ENCODE measurements at places on chromosomes 12 and 14. TPM values are rescaled to one million over a fixed set of nuclear protein-coding genes. Genes with fewer than 3 reads are reported as not detected.

GRCh38 chr14:32259368-32260013, 56.4 kb upstream of the RNU6-8 start:
- H3K36me3 ChIP-seq, result no peaks in the 10 kb centered on the region
- no peaks in the 10 kb centered on the region for H3K27me3 ChIP-seq
- H3K4me3 ChIP-seq, result no peak overlapping the region
- DNase-seq, result no peak
- no peaks in the 10 kb centered on the region for H3K4me1 ChIP-seq

- DNase-seq, result no peak
- no peak overlapping the region for H3K27ac ChIP-seq
- H3K27me3 ChIP-seq, result no peaks in the 10 kb centered on the region
- no peaks in the 10 kb centered on the region for H3K36me3 ChIP-seq
- no peaks in the 10 kb centered on the region for H3K4me1 ChIP-seq
- H3K4me3 ChIP-seq, result no peak overlapping the region
Observed at GRCh38 chr14:93675651-93676050, 112.6 kb downstream of the PRIMA1 start.

GRCh38 chr14:94558842-94559241, 2.4 kb upstream of the SERPINA4 start:
- no peak for DNase-seq
- H3K27me3 ChIP-seq, result no peaks in the 10 kb centered on the region
- no peaks in the 10 kb centered on the region for H3K36me3 ChIP-seq
- no peaks in the 10 kb centered on the region for H3K4me1 ChIP-seq

DNA sequence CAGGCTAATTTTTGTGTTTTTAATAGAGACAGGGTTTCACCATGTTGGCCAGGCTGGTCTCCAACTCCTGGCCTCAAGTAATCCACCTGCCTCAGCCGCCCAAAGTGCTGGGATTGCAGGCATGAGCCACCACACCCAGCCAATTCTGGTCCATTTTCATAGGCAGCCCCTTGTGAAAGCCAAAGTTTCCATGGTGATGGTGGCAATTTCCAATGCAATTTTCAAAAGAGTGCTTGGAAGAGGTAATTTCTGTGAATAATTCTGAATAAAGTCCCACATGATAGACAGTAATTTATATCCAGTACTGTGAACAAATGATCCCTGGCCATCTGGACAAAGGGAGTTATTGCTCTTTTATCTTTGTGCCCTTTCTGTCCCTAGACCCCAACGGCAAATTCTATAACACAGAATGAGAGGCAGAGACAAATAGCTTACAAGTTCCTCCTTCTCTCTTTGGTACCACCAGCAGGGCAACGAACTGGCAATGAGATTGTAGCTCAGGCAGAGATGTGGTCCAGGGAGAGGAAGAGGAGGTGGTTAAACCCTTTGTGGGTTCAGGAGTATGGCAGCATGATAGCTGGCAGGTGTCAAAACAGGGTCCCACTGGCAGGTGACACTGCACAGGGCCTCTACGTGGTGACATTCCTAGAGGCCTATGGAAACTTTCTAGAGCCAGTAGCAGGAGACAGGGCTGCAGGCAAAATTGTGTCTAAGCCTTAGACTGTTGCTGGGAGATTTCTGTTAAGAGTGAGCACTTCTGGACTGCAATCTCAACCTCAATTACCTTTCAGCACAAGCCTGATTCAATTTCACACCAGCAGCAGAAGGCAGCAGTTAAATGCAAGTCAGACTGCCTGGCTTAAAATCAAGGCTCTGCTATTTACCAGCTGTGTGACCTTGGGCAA, 46.5 kb downstream of the NT5DC3 start:
- no peak for DNase-seq
- H3K27ac ChIP-seq, result no peak overlapping the region
- no peak overlapping the region for H3K4me3 ChIP-seq
- H3K36me3 ChIP-seq, result no peaks in the 10 kb centered on the region

- H3K27me3 ChIP-seq, result no peaks in the 10 kb centered on the region
- no peak for DNase-seq
- H3K36me3 ChIP-seq, result no peaks in the 10 kb centered on the region
- H3K27ac ChIP-seq, result no peak overlapping the region
- no peak overlapping the region for H3K4me3 ChIP-seq
- no peaks in the 10 kb centered on the region for H3K4me1 ChIP-seq
Observed at GRCh38 chr12:5197656-5198055, 154.0 kb downstream of the KCNA5 start.

- DNase-seq, result no peak
- H3K4me3 ChIP-seq, result no peak overlapping the region
- H3K4me1 ChIP-seq, result no peaks in the 10 kb centered on the region
- no peaks in the 10 kb centered on the region for H3K27me3 ChIP-seq
Observed at GRCh38 chr14:24875203-24875838, 174.6 kb downstream of the STXBP6 start.

GRCh38 chr12:120652656-120653435, 12.4 kb downstream of the CABP1 start:
- no peaks in the 10 kb centered on the region for H3K27me3 ChIP-seq
- peak overlapping the region; percentile 8 for H3K27ac ChIP-seq
- no peak overlapping the region for H3K4me3 ChIP-seq
- H3K36me3 ChIP-seq, result no peaks in the 10 kb centered on the region

GRCh38 chr12:13211859-13212664, 15.5 kb downstream of the EMP1 start:
- peak; percentile 59 for DNase-seq
- H3K36me3 ChIP-seq, result no peaks in the 10 kb centered on the region
- peak overlapping the region; percentile 24 for H3K27ac ChIP-seq
- H3K4me1 ChIP-seq, result peaks cover 3% of the 10 kb centered on the region
- H3K4me3 ChIP-seq, result no peak overlapping the region
- H3K27me3 ChIP-seq, result no peaks in the 10 kb centered on the region

GRCh38 chr12:15201056-15201455, 20.2 kb downstream of the RERG start:
- no peaks in the 10 kb centered on the region for H3K27me3 ChIP-seq
- no peaks in the 10 kb centered on the region for H3K36me3 ChIP-seq
- no peak for DNase-seq
- H3K27ac ChIP-seq, result peak overlapping the region; percentile 95
- no peak overlapping the region for H3K4me3 ChIP-seq

GRCh38 chr12:22856178-22856577, 231.2 kb downstream of the ETNK1 start:
- no peak overlapping the region for H3K4me3 ChIP-seq
- H3K4me1 ChIP-seq, result no peaks in the 10 kb centered on the region

- no peaks in the 10 kb centered on the region for H3K27me3 ChIP-seq
- no peak overlapping the region for H3K4me3 ChIP-seq
- peaks cover 12% of the 10 kb centered on the region for H3K4me1 ChIP-seq
- peak overlapping the region; percentile 54 for H3K27ac ChIP-seq
- DNase-seq, result no peak
Observed at GRCh38 chr12:108712165-108712924, 19.0 kb downstream of the CORO1C start.

DNA sequence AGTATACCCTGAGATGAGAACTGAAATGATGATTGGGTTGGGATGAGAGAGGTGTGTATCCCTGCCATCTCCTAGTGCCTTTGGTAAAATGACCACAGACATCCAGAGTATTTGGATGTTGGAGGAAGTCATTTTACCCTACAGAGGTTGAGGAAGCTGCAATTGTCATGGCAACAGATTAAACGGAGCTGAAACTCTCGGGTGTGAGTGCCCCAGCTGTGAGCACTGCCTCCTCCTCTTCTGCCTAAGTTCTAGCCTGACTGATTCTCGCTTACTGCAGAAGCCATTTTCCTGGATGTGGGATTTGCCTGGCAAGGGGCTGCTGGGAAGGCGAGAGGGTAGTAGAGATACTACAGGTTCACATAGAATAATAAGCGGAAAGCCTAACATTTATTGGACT, 10.3 kb upstream of the PPP4R4 start:
- H3K27me3 ChIP-seq, result no peaks in the 10 kb centered on the region
- H3K27ac ChIP-seq, result no peak overlapping the region
- DNase-seq, result no peak
- H3K4me3 ChIP-seq, result no peak overlapping the region
- H3K4me1 ChIP-seq, result no peaks in the 10 kb centered on the region
- no peaks in the 10 kb centered on the region for H3K36me3 ChIP-seq

DNA sequence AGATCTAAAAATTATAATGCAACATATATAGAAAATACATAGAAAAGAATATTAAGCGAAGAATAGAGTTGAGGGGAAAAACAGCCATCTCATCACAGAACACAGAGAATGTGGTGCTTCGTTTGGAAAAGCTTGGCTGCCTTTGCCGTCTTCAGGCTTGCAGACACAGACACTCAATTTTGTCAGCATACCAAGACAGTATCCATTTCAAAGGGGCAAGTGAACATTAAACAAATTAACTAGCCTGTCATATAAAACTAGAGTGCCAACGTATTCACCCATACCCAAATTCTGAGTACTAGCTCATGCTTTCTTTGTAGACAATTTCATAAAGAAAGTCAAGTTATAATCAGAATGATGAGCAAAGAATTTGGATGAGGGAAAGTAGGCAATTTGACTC, 40.5 kb downstream of the DMAC2L start:
- H3K36me3 ChIP-seq, result no peaks in the 10 kb centered on the region
- H3K4me3 ChIP-seq, result no peak overlapping the region
- H3K4me1 ChIP-seq, result no peaks in the 10 kb centered on the region
- no peak for DNase-seq

DNA sequence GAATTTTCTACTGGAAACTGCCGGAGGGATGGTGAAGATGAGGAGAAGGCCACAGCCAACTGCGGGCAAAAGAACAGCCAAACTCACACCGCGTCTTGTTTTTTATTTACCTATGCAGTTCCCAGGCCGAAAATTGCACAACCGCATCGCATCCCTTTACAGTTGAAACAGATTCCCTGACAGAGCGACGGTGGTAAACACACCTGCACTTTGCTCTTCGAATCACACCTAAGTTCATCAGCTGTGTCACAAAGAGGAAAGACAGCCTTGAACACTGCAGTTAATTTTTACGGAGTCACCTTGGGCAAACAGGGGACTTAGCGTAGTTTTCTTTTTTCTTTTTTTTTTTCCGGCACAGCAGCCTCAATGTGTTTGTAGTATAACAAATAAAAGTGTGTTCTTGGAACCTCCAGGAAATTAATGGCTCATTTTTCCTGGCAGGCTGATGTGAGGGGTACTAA, 272.0 kb upstream of the DIO3 start:
- no peak overlapping the region for H3K4me3 ChIP-seq
- no peaks in the 10 kb centered on the region for H3K36me3 ChIP-seq
- no peak overlapping the region for H3K27ac ChIP-seq
- no peaks in the 10 kb centered on the region for H3K4me1 ChIP-seq
- no peak for DNase-seq
- H3K27me3 ChIP-seq, result no peaks in the 10 kb centered on the region

DNA sequence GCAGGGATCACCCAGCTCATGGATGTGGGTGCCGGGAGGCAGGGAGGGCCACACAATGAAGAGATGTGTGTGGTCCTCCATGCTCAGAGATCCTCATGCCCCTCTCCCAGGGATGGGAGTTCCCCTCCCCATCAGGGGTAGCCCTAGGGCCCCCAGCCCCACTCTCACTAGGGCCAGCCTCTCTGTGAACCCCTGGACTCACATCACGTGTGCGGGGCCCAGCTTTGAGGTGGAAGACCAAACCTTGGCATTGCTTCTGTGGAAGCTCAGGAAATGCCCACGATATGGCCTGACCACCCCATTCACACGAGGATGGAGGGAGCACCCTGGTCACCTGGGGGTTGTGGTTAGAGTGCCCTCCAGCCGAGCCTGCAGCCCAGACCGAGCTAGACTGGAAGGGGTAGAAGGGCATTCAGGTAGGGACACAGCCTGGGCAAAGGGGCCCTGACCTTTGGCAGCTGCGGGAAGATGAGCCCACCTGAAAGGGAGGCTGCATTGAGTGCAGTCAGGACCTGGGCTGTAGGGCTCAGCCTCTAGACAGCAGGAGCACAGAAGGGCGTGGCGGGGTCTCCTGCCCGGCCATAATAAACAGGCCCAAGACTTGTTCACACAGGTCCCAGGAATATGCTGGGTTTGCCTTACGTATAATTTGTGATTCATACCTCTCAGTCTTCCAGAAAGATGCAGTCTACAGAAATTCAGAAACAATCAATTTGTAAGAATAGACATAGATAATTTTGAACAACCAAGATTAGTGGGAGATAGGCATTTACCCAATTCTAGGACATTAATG, 34.8 kb upstream of the RCOR1 start:
- no peaks in the 10 kb centered on the region for H3K27me3 ChIP-seq
- no peaks in the 10 kb centered on the region for H3K36me3 ChIP-seq
- H3K4me3 ChIP-seq, result no peak overlapping the region
- H3K27ac ChIP-seq, result no peak overlapping the region

DNA sequence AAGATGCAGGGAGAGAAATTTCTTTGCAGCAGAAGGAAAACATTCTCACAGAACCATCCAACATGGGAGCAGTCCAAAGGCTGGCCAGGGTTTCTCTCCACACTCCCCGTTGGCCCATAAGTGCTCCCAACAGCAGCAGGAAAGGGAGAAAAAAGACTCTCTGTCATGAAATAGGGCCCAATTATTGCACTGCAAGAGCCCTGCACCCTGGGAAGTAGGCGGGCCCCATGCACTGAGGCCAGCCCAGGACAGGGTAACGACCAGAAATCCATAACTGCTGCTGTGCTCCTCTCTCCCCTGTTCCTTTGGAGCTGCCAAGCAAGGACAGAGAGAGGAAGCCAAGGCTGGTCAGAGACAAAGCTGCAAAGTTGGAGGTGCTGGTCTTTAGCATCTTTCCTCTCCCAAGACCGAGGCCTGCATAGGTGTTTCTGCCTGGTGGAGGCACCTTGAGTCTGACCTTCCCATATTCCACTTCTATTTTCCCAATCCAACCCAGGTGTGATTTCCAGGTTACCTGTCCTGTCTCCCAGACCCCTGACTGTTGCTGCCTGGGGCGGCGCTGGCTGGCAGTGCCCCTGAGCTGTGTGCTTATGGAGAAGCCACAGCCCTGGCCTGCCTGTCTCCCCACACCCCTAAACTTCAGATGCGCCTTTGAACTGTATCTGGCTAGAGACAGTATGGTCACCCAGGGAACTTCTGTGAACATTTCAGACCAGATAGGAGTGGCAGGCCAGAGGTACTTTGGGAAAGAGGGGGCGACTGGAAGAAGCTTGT, 6.8 kb downstream of the GALNT16 start:
- H3K36me3 ChIP-seq, result no peaks in the 10 kb centered on the region
- no peak overlapping the region for H3K27ac ChIP-seq
- DNase-seq, result no peak
- no peaks in the 10 kb centered on the region for H3K4me1 ChIP-seq

DNA sequence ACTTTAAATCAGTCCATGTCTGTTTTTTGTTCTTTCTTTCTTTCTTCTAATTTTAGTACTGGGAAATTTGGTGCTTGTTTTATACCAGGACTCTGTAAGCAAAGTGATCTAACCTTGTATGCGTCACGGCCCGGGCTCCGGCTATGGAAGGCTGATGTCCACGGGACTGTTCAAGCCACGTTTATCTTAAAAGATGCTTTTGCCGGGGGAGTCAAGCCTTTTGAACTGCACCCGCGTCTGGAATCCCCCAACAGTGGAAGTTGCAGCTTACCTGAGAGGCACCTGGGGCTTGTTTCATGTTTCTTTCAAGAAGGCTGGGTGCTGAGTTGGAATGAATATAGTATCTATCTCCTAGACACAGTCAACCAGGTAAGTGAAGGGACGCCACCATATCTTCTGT, 62.2 kb downstream of the TECPR2 start:
- no peaks in the 10 kb centered on the region for H3K36me3 ChIP-seq
- DNase-seq, result no peak
- H3K27me3 ChIP-seq, result no peaks in the 10 kb centered on the region
- no peak overlapping the region for H3K27ac ChIP-seq
- no peak overlapping the region for H3K4me3 ChIP-seq

The PTCSC3 gene
- total RNA-seq, result not detected

The COX8C gene
- total RNA-seq, result not detected

The AQP6 gene
- total RNA-seq, result 0.35 TPM

The HSPB8 gene
- total RNA-seq, result 40.0 TPM

The CDKN1B gene
- total RNA-seq, result 93.7 TPM

The MMP14 gene
- 208 TPM for total RNA-seq

The ST8SIA1 gene
- total RNA-seq, result 8.6 TPM

The C12orf50 gene
- 7.7 TPM for total RNA-seq

The FLVCR2 gene
- total RNA-seq, result 2.9 TPM
